ENCODE measurements at places on chromosomes 6 and 20. TPM values are rescaled to one million over a fixed set of nuclear protein-coding genes. Genes with fewer than 3 reads are reported as not detected.

The MARCKS gene
- total RNA-seq = 380 TPM

The ERVFRD-1 gene
- total RNA-seq = not detected

The ALDH5A1 gene
- total RNA-seq = 12.9 TPM

DNA sequence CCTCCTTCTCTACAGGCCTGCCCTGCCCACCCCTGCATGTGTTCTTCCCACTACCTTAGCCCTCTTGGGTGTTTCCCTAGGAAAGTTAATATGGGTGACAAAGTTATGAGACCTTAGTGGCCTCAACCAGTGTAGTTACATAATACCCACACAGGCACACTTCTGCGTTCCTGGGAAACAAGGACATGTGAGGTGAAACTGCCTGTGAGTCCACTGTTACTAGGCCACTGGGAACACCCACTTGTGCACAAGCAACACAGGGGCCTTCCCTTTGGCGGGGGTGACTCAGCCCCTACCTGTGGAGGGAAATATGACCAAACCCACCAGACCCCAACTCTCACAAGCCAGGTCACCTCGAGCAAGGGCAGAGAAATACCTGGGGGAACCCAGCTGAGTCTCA, 12.8 kb downstream of the PI16 start:
- H3K4me1 ChIP-seq = peaks cover 6% of the 10 kb centered on the region
- H3K4me3 ChIP-seq = no peak overlapping the region
- no peaks in the 10 kb centered on the region for H3K27me3 ChIP-seq
- no peak for DNase-seq
- H3K27ac ChIP-seq = no peak overlapping the region
- H3K36me3 ChIP-seq = peaks cover 7% of the 10 kb centered on the region

DNA sequence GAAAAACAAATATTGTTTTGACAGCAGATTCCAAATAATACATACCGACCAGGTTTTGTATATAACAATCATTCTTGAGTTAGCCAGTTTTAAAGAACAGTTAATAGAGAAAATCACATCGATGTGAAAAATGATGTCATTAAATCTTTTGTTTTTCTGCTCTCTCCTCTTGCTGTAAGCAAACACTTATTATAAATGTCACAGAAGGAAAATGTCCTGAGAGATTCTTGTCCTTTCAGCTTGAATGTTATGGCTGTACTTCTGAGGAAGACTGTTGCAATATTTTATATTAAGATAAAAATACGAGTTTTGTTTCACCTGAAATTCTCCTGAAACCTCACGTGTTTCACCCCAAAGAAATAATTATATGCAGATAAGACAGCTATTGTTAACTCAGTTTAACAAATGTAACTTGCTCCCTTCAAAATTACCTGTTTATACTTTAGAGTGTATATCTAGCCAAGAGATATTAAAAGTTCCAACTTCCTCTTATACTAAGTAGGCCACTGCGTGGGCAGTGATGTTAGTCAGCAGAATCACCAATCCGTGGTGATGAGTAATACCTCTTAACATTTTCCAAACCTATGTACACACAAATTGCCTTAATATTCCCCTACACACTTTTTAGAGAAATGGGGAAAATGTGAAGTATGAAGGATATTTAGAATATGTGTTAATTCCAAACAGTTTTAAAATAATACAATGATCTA, 1111.4 kb upstream of the CITED2 start:
- peaks cover 12% of the 10 kb centered on the region for H3K4me1 ChIP-seq
- H3K4me3 ChIP-seq = no peak overlapping the region
- H3K27ac ChIP-seq = no peak overlapping the region

- no peaks in the 10 kb centered on the region for H3K36me3 ChIP-seq
- H3K27ac ChIP-seq = no peak overlapping the region
- no peak overlapping the region for H3K4me3 ChIP-seq
- H3K4me1 ChIP-seq = peaks cover 12% of the 10 kb centered on the region
- no peak for DNase-seq
- no peaks in the 10 kb centered on the region for H3K27me3 ChIP-seq
Observed at GRCh38 chr6:64591676-64592036, 956.1 kb downstream of the PHF3 start.

DNA sequence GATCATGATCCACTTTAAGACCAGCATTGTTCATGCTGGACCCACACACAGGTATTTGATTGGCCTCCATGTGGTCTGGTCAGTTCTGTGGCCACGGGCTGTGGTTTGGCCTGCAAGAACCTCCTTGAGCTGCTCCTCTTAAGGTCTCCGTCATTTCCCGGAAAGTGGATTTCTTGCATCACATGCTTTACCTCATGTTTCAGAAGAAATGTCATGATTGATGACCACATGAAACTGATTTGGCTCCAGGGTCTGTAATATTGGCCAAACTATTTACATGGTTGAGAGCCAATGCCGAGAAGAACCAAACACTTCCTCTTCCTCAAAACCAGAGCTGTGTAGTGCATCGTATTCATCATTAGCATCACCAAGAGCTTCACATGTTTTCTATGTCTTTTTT, 13.2 kb upstream of the RSPH3 start:
- H3K27me3 ChIP-seq = no peaks in the 10 kb centered on the region
- H3K36me3 ChIP-seq = no peaks in the 10 kb centered on the region
- H3K4me3 ChIP-seq = no peak overlapping the region
- H3K4me1 ChIP-seq = no peaks in the 10 kb centered on the region
- DNase-seq = no peak

DNA sequence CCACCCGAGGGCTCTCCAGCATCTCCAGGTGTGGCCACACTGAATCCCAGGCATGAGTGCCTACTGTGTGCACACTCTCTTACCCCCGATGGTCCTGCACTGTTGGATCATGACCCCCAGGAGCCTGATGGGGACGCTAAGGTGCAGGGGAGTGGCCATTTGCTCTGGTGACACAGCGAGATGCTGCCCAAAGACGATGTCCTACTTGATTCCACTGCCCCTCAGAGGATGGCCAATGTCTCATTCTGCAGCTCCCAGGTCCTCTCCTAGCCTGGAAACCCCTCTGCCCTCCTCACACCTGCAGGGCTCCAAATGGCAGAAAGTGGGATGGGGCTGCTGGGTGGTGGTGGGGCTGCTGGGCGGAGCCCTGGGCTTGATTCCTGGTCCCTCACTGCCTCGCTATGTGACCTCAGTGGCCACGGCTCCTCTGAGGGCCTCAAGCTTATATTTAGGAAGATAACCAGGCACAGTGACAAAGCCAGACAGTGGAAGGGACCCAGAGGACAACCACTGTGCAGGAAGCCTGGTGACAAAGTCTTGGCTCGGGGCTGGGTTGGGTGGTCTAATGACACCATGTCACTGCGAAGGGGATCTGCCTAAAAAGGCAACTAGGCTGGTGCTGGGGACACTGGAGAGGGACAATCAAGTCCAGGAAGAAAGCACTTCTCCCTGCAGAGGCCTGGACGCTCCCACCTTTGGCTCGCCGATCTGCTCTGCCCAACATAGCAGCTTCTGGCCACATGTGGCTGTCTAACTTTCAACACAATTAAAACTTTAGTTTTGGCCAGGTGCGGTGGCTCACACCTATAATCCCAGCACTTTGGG, 28.4 kb downstream of the TGM2 start:
- H3K4me1 ChIP-seq = peaks cover 47% of the 10 kb centered on the region
- H3K27ac ChIP-seq = no peak overlapping the region
- DNase-seq = no peak
- no peak overlapping the region for H3K4me3 ChIP-seq
- no peaks in the 10 kb centered on the region for H3K36me3 ChIP-seq
- no peaks in the 10 kb centered on the region for H3K27me3 ChIP-seq

The CRYBG1 gene
- total RNA-seq = 0.07 TPM

The F13A1 gene
- 0.39 TPM for total RNA-seq

The ACTL10 gene
- 0.75 TPM for total RNA-seq

DNA sequence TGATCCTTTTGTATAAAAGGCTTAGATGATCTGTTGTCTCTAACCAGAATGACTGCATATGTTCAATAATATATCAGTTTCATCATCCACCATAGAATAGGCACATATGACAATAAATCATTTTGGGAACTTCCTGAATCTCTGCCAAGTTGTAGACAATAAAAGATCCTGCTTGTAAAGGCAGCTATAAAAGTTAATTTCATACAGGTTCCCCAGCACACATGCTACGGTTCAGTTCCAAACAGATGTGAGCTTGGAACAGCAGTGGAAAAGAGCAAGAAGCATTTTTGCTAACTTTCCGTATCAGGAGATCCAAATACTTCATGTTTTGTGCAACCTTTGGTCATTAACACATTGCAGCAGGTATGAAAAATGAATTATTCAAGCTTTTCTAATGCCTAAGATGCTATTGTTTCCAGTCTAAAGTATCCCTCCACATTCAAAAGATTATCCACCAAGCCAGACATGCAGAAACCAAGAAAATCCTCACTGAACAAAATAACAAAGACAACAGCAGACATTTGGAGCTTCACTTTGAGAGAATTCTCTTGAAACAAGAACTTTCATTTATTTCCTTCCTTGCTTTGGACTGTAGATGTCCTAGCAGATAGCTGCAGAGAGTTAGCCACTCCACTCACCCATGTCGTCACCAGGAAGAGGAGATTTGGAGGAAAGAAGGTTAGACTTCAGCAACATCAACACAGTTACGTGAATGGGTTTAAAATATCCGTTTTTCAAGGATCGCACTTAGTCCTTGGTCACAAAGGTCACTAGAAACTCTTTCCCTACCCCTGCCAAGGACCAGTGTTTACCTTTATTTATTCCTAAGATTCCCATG, 453.5 kb upstream of the JARID2 start:
- no peak overlapping the region for H3K27ac ChIP-seq
- H3K4me1 ChIP-seq = peaks cover 44% of the 10 kb centered on the region
- no peak overlapping the region for H3K4me3 ChIP-seq

The DEFB112 gene
- not detected for total RNA-seq

GRCh38 chr20:48277266-48277665, 492.0 kb upstream of the SULF2 start:
- H3K4me1 ChIP-seq = peaks cover 23% of the 10 kb centered on the region
- no peak for DNase-seq
- H3K4me3 ChIP-seq = no peak overlapping the region
- H3K27me3 ChIP-seq = no peaks in the 10 kb centered on the region
- H3K27ac ChIP-seq = no peak overlapping the region

GRCh38 chr20:25483431-25484132, 76.1 kb downstream of the GINS1 start:
- peaks cover 6% of the 10 kb centered on the region for H3K36me3 ChIP-seq
- H3K27me3 ChIP-seq = no peaks in the 10 kb centered on the region
- no peak overlapping the region for H3K4me3 ChIP-seq
- no peaks in the 10 kb centered on the region for H3K4me1 ChIP-seq
- DNase-seq = no peak

The SPATA25 gene
- 0.41 TPM for total RNA-seq

The PPIL1 gene
- total RNA-seq = 84.9 TPM

The SCP2D1 gene
- total RNA-seq = not detected

DNA sequence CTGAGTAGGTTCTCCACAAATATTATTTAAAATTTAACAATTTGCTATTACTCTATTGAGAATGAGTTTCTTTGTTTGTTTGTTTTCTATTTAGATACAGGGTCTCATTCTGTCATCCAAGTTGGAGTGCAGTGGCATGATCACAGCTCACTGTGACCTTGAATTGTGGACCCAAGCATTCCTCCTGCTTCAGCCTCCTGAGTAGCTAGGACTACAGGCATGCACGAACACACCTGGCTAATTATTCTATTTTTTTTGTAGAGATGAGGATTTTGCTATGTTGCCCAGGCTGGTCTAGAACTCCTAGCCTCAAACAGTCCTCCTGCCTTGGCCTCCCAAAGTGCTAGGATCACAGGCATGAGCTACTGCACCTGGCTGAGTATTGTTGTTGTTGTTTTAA, 122.2 kb downstream of the PHF3 start:
- H3K4me1 ChIP-seq = no peaks in the 10 kb centered on the region
- H3K27ac ChIP-seq = no peak overlapping the region
- DNase-seq = no peak
- peaks cover 8% of the 10 kb centered on the region for H3K36me3 ChIP-seq

The SNPH gene
- total RNA-seq = 3.3 TPM

GRCh38 chr6:128379577-128379976, 140.8 kb downstream of the PTPRK start:
- H3K4me3 ChIP-seq = no peak overlapping the region
- H3K27me3 ChIP-seq = no peaks in the 10 kb centered on the region
- no peak for DNase-seq
- H3K27ac ChIP-seq = no peak overlapping the region
- peaks cover 26% of the 10 kb centered on the region for H3K36me3 ChIP-seq

DNA sequence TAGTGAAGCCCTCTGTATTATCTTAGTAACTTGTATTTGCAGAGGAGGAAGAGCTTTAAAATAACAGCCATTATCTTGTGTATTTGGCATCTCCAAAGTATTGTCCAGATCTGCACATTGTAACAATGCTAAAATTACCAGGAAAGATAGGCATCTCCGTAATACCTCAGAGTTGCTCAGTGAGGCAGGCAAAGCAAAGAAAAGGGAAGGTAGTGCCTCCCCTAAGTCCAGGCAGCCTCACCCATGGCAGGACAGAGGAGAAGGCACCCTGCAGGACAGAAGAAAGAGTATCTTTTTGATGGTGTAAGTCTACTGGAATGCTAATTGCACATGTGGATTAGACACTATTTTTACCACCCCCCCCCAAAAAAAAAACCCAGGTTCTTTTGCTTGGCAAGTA, 13.6 kb upstream of the SSTR4 start:
- peaks cover 10% of the 10 kb centered on the region for H3K4me1 ChIP-seq
- no peak for DNase-seq
- H3K36me3 ChIP-seq = no peaks in the 10 kb centered on the region

DNA sequence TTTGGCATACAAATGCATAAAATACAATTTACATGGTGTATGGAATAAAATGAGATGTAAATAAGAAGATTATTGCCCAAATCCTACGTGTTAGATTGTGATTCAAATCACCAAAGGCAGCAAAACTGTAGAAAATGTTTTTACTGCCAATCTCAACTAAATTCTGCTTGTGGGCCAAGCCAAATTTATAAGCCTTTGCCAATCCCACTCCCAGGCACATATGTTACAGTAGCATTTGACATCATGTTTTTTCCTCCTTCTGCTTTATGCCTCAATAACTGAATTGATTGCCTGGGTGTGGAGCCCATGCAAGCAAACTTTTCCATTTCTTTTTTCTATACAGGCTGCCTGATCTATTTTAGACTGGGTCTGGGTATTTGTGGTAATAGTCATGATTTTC, 36.3 kb upstream of the LRRC1 start:
- H3K36me3 ChIP-seq = no peaks in the 10 kb centered on the region
- no peak for DNase-seq
- no peaks in the 10 kb centered on the region for H3K27me3 ChIP-seq
- no peak overlapping the region for H3K27ac ChIP-seq

The SEMG1 gene
- total RNA-seq = not detected

All from neural crest cell (in vitro differentiated cells).